ENCODE measurements at places on chromosomes 7 and 10. TPM values are rescaled to one million over a fixed set of nuclear protein-coding genes. Genes with fewer than 3 reads are reported as not detected.

Gene ANKIB1
- 15.0 TPM for total RNA-seq

Gene SLC18A2
- total RNA-seq, result not detected

Gene ASIC3
- 0.14 TPM for total RNA-seq

Gene SH3PXD2A
- 17.2 TPM for total RNA-seq

Gene GDF10
- total RNA-seq, result not detected

Gene SPDYE1
- not detected for total RNA-seq

Gene TMEM273
- not detected for total RNA-seq

Gene GALNT17
- not detected for total RNA-seq

Gene LRIT1
- total RNA-seq, result not detected

Gene EBLN1
- not detected for total RNA-seq

Gene NRP1
- 34.3 TPM for total RNA-seq

Gene MBL2
- total RNA-seq, result not detected

Gene ZNF503
- total RNA-seq, result 18.6 TPM

Gene SEMA3E
- total RNA-seq, result 0.51 TPM

Gene C10orf67
- total RNA-seq, result 0.28 TPM

Gene AKR1B1
- total RNA-seq, result 56.3 TPM

Gene METTL27
- total RNA-seq, result 0.84 TPM

Gene HMX2
- not detected for total RNA-seq

Gene INHBA
- total RNA-seq, result 3.8 TPM

Gene OPN1SW
- total RNA-seq, result not detected

Gene PLXDC2
- 1.6 TPM for total RNA-seq

Gene OR6V1
- total RNA-seq, result not detected

Gene C7orf57
- 0.14 TPM for total RNA-seq

Gene CALHM3
- total RNA-seq, result not detected

Gene RINT1
- 15.6 TPM for total RNA-seq

Gene VKORC1L1
- total RNA-seq, result 8.8 TPM

Gene LIPK
- total RNA-seq, result 1.4 TPM

Gene PODXL
- 0.85 TPM for total RNA-seq

Gene KNDC1
- total RNA-seq, result not detected

Gene FFAR4
- total RNA-seq, result not detected

Gene ZNF804B
- total RNA-seq, result not detected

Gene SCART1
- 0.51 TPM for total RNA-seq

Gene MYOF
- total RNA-seq, result 231 TPM

Gene PSD
- 0.63 TPM for total RNA-seq
